ENCODE measurements at places on chromosomes 4 and X. TPM values are rescaled to one million over a fixed set of nuclear protein-coding genes. Genes with fewer than 3 reads are reported as not detected.
A peak's percentile ranks its signal among the peaks of the same experiment; 100 is the strongest.

GRCh38 chr4:2800691-2801596, 8.1 kb downstream of the SH3BP2 start:
- peak; percentile 47 for DNase-seq

- DNase-seq, result no peak
Measured at GRCh38 chr4:53717064-53717549, 125.8 kb upstream of the LNX1 start.

DNA sequence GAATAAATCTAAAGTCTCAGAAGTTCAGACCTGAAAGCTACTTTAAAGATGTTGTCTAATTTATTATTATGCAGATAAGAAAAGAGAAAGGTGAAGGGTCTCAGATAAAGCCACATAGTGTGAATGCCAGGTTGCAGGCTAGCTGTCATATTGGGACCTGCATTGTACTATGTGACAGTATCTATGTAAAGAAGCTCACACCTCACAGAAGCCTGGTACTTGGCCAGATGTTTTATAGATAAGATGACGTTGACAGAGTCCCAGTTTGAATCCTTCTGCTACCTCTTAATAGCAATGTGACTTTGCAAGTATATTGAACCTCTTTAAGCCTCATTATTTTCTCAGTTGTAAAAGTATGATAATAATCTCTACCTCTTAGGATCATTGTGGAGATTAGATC, 227.0 kb downstream of the SPRY1 start:
- DNase-seq, result peak; percentile 26

GRCh38 chr4:151362404-151363164, 37.2 kb upstream of the SH3D19 start:
- peak; percentile 77 for DNase-seq

GRCh38 chr4:47154816-47155370, 123.5 kb downstream of the GABRB1 start:
- peak; percentile 15 for DNase-seq

- no peak for DNase-seq
Measured at GRCh38 chr4:153387981-153388380, 43.5 kb downstream of the MND1 start.

- DNase-seq, result peak; percentile 45
Measured at GRCh38 chrX:107565931-107566603, 62.2 kb upstream of the PRPS1 start.

GRCh38 chr4:144611850-144612249, 34.1 kb upstream of the HHIP start:
- no peak for DNase-seq

- DNase-seq, result peak; percentile 36
Measured at GRCh38 chr4:3407171-3407771, 34.5 kb upstream of the HGFAC start.

- no peak for DNase-seq
Measured at GRCh38 chr4:111228874-111229273, 606.0 kb upstream of the PITX2 start.

DNA sequence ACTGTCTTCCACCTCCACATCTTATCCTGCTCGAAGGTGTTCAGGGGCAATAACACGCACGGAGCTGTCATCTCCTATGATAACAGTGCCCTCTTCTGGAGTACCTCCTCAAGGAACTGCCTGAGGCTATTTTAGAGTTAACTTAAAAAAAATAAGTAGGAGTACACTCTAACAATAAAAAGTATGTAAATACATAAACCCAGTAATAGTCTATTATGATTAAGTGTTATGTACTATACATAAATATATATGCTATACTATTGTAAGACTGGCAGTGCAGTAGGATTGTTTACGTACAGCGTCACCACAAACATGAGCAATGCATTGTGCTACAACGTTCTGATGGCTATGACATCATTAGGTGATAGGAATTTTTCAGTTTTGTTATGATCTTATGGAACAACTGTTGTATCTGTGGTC, 34.5 kb upstream of the TLR2 start:
- peak; percentile 23 for DNase-seq

GRCh38 chr4:156962058-156962358, 9.6 kb downstream of the PDGFC start:
- DNase-seq, result no peak

GRCh38 chr4:180434131-180434895, 1808.9 kb upstream of the TENM3 start:
- DNase-seq, result no peak

DNA sequence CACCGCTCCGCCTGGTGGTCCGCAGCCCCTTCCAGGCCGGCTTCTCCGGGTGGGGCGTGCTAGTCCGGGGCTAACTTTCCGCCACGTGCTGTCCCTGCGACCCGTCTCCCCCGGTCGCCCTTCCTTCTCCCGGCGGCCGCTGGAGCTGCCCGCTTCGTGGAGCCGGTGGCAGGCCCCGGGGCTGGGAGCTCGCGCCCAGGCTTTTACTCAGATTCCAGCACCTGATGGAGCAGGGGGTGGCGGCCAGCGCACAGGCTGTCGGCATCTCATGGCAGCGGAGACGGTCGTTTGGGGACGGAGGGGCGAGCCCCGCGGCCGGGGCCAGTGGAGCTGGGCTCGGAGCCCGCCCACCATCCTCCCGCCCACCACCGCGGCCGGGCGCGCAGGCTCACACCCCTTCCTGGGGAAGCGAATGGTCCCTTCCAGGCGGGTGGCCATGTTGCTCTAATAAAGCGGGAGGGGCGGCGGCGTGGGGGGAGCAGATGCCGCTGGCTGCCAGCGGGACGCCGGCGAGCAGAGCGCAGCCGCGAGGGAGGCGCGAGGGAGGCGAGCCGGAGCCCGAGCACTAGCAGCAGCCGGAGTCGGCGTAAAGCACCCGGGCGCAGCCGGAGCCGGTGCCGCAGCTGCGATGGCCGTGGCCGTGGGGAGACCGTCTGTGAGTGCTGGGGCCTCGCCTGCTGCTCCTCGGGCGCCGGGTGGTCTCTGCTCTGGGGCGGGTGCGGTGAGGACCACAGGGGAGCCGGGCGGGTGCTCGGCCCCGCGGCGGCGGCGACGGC, at the start of gene SEPTIN11:
Gene SEPTIN11 (plus strand): TSS at position 477 of the 776 bp plus-strand sequence. CDS start 152 bp downstream, at position 629.
- peak; percentile 91 for DNase-seq

GRCh38 chr4:143347484-143348111, 10.9 kb downstream of the GAB1 start:
- DNase-seq, result no peak

DNA sequence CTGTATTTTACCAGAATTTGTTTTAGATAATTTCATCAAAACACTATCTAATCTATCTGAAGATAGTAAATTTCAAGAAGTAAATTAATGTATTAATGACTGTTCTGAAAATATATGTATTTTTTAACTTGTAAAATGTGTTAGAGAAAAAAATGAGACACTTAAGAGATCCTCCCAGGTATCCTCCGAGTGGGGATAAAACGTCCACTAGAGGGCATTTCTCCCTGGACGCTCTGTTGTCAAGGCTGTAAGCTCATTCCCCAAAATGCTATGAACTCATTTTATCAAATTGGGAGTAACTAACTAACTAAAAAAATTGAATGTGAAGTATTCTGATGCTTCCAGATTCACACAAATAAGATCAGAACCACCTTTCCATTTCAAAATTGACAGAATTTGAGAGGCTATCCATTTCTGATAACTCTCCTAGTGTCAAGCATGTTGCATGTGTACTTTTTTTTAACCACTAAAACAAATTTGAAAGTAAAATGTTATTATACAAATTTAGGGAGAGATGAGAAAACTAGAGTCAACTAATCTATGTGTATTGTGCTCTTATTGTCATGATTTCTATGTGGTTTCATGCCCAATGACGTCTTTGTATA, 337.3 kb upstream of the HS3ST1 start:
- peak; percentile 51 for DNase-seq

- no peak for DNase-seq
Measured at GRCh38 chr4:81350040-81350439, 121.7 kb downstream of the RASGEF1B start.

GRCh38 chr4:185138161-185138560, 4.9 kb upstream of the SLC25A4 start:
- DNase-seq, result no peak

- peak; percentile 81 for DNase-seq
Measured at GRCh38 chr4:101954975-101955678, 164.6 kb downstream of the BANK1 start.

GRCh38 chrX:20361081-20361889, 94.6 kb upstream of the RPS6KA3 start:
- DNase-seq, result no peak

GRCh38 chrX:121546317-121546716, 498.9 kb downstream of the GLUD2 start:
- no peak for DNase-seq

- DNase-seq, result no peak
Measured at GRCh38 chrX:18828832-18829404, 121.5 kb downstream of the PPEF1 start.

- DNase-seq, result no peak
Measured at GRCh38 chr4:1678244-1678643, 5.9 kb downstream of the FAM53A start.

DNA sequence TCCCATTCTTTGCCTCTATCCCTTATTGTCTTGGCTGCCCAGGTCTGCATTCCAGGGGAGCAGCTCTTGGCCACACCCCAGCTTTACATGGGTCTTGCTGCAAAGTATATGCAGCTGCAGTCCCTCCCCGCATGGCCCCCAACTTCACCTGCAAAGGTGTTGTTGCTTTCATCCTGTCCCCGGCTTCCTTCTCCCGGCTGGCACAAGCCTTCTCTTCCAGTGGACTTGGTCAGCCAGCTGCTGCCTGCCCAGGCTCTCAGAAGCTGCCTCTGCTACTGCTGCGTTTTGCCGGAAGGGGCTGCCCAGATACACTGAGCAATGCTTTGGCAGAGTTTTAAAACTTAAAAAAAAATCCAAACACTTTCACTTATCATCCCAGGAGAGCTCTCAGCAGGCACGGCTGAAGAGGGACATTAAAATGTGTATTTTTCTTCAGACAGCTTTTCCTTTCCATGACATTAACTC, 121.2 kb upstream of the PDLIM3 start:
- peak; percentile 26 for DNase-seq

- DNase-seq, result peak; percentile 63
Measured at GRCh38 chrX:15167826-15168225, 102.1 kb downstream of the ASB9 start.

- DNase-seq, result no peak
Measured at GRCh38 chrX:145213504-145213903, 33.8 kb upstream of the SPANXN1 start.

GRCh38 chrX:111881715-111882114, 5.7 kb downstream of the TRPC5OS start:
- DNase-seq, result no peak

GRCh38 chrX:103197721-103198306, 17.1 kb upstream of the BEX4 start:
- no peak for DNase-seq

GRCh38 chr4:168759959-168760527, 250.0 kb downstream of the CBR4 start:
- no peak for DNase-seq

DNA sequence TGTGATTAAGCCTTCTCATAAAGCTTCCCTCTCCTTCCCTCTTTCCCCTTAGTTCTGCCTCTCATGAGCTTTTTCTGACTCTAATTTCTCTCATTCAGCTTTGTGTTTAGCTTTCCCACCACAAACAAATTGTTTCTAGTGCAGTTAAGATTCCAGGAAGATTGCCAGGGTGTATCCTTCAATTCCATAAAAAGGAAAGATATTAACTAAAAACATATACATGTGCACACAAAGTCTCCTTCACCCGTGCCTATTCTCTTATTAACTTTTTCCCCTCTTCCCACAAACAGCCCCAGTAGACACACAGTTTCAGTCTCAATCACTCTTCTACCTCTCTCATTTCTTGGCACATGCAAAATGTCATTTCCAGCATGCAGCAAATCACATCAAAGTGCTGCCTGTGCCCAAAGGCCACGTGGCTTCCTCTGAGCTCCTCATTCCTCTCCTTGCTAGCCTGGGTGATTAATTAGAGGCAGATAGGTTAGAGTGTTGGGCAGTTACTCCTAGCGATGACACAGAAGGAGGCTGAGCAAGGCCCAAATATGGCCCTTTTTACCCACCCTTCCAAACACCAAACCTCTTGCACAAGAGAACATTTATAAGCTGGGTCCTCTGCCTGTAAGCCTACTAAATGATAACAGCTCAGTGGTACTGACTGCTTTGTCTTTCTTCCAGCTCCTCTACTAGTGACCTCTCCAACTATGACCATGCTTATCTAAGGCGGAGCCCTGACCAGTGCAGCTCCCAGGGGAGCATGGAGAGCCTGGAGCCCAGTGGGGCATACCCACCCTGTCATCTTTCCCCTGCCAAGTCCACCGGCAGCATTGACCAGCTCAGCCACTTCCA, 159.6 kb downstream of the SOWAHB start:
- DNase-seq, result peak; percentile 75

GRCh38 chr4:57043347-57044251, 64.9 kb downstream of the POLR2B start:
- no peak for DNase-seq

The STPG2 gene
- total RNA-seq, result 0.12 TPM

The CDX4 gene
- total RNA-seq, result not detected

The NPY1R gene
- not detected for total RNA-seq

The TNIP3 gene
- total RNA-seq, result not detected

The PRKG2 gene
- not detected for total RNA-seq

The TEX11 gene
- not detected for total RNA-seq

The RTL9 gene
- not detected for total RNA-seq

The IQCM gene
- total RNA-seq, result not detected

The MMGT1 gene
- total RNA-seq, result 16.6 TPM

The KLB gene
- not detected for total RNA-seq

The CYBB gene
- not detected for total RNA-seq

The CCDC110 gene
- total RNA-seq, result 0.98 TPM

The SLITRK2 gene
- total RNA-seq, result not detected

The MAGEA6 gene
- total RNA-seq, result not detected

The SPANXN4 gene
- not detected for total RNA-seq

The NLRP2B gene
- not detected for total RNA-seq

The LIMCH1 gene
- not detected for total RNA-seq

The LRCH2 gene
- total RNA-seq, result 0.12 TPM

The F8A2 gene
- not detected for total RNA-seq

The TBC1D8B gene
- total RNA-seq, result not detected

The CXCL11 gene
- not detected for total RNA-seq

The STK32B gene
- total RNA-seq, result 0.06 TPM

Measured in G401 (cell line).